ENCODE measurements at places on chromosomes 16 and 17.
A peak's percentile ranks its signal among the peaks of the same experiment; 100 is the strongest.

- DNase-seq = no peak
Measured at GRCh38 chr17:49498029-49498615, 3.0 kb downstream of the NGFR start.

GRCh38 chr16:55499281-55499680 is 9.6 kb upstream of the LPCAT2 start:
- no peak for DNase-seq

- DNase-seq = peak; percentile 78
Measured at GRCh38 chr17:58083491-58084316, 485 bp downstream of the DYNLL2 start.

DNA sequence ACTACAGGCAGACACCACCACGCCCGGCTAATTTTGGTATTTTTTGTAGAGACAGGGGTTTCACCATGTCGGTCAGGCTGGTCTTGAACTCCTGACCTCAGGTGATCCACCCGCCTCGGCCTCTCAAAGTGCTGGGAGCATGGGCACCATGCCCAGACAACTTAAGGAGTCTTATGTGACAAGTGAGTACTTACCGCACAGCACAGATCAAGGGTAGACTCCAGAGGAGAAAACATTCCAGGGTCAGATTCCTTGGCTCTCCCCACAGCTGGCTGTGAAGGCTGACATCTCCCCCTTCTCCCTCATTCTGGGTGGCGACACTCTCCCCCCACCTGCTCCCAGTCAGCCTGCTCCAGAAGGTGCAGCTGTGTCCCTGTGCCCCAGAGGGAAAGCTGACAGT is 10.6 kb downstream of the ZSCAN10 start:
- no peak for DNase-seq

GRCh38 chr17:63476854-63477479 is at the start of gene ACE:
Gene ACE (plus strand): TSS chr17:63477061. CDS start chr17:63477095, 34 bp downstream.
- peak; percentile 68 for DNase-seq

DNA sequence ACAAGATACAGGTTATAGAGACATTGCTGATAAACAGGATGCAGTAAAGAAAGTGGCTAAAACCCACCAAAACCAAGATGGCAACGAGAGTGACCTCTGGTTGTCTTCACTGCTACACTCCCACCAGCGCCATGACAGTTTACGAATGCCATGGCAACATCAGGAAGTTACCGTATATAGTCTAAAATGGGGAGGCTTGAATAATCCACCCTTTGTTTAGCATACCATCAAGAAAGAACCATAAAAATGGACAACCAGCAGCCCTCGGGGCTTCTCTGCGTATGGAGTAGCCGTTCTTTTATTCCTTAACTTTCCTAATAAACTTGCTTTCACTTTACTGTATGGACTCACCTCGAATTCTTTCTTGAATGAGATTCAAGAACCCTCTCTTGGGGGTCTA is 21.7 kb upstream of the CDH13 start:
- no peak for DNase-seq

DNA sequence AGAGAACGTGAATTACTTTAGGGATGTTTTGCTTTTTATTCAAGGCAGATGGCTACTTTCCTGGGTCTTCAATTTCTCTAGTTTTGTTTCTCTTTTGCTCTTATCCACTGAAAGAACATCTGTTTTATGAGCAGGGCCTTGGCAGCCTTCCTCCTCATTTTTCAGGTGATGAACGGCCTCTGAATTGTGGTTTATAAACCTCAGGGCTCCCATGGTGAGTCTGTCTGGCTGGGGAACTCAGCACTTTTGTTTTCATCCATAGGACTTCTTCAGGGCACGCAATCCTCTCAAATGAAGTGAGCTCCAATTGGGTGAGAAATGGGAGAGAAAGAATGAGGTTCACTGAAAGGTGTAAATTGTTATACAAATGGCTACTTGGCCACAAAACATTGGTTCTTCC is 186.4 kb upstream of the ERCC4 start:
- no peak for DNase-seq

DNA sequence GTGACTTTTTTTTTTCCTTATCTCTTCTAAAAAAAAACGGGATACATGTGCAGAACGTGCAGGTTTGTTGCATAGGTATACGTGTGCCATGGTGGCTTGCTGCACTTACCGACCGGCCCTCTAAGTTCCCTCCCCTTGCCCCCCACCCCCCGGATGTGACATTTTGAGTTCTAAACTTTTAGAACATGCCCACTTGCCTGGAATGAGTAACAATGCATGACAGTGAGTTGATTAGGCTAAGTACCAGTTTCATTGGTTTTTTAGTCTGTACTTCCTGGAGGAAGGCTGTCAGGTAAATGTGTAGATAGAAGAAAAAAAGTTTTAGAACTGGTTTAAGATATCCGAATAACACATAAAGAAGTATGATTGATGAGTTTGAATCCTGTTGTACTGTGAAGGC is 4.0 kb downstream of the BPTF start:
- peak; percentile 58 for DNase-seq

- peak; percentile 87 for DNase-seq
Measured at GRCh38 chr16:23949630-23950290, 114.0 kb downstream of the PRKCB start.

GRCh38 chr17:81429821-81430551 is 34.7 kb downstream of the BAHCC1 start:
- no peak for DNase-seq

DNA sequence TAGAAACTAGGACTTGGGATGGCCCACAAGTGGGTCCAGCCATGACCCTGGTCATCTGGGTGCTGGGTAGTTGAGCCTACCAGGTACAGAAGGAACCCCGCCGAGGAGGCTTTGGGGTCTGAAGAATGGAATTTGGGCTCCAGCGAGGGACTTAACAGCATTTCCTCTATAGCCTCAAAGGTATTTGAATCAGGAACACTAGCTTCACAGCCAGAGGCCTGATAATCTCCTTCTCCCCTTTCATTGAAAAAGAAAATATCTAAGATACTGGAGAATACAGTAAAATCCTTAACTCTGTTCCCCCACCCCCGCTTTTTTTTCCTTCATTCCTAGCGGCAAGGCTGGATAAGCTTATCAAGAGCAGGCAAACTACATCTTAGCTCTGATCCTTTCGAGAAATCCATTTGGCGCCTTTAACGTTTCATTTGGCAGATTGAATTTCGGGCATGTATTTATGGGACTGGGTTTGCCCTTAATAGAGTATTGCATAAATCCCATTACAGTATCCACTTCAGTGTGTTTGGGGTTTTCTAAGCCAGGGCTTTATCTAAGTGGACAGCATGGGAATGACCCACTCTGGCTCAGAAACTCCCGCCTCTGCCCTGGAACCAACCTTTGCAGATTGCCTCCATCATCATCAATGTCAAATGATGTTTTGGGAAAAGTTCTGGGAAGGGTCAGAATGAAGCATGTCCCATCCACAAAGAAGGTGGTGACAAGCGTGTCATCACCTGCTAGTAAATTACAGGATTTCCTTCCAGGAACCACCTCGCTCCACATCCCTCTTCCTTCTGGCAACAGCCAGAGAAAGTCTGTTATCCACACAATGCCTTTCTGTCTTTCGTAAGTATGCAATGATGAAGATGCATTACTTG is 36.9 kb downstream of the XYLT1 start:
- DNase-seq = no peak

DNA sequence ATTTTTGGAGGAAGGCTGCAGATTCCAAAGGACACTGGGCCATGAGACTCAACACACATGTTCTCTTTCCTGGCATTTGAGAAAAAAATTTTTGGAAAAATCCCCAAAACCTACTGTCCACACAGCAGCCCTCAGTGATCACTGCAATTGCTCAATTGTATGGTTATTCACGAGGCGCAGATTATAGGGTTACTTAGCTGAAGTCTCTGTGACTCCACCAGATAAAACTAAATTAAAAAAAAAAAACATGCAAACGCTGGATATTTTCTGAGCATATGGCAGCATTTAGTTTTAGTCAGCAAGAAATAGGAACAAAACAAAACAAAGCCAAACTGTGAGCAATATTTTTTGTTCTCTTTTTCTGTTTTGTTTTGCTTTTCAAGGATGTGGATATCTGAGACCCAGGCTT is 83.8 kb upstream of the FAM20A start:
- DNase-seq = no peak

GRCh38 chr17:18076936-18077335 is 10.8 kb upstream of the DRG2 start:
- no peak for DNase-seq

DNA sequence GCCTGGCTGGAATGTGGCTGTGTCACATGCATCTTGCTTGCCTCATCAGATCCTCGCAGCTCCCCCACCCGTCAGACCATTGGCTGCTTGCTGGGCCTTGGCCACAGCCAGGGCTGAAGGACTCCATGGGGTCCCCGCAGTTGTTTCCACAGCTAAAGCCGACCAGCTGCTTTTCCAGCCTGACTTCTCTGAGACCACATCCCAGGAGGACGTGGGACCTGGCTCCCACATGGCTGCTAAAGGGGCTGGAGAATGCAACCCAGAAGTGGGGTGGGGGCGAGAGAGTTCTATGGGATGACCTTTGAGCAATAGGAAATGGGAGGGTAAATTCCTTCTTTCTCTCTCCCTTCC is 193.8 kb downstream of the RAB11FIP4 start:
- DNase-seq = no peak

DNA sequence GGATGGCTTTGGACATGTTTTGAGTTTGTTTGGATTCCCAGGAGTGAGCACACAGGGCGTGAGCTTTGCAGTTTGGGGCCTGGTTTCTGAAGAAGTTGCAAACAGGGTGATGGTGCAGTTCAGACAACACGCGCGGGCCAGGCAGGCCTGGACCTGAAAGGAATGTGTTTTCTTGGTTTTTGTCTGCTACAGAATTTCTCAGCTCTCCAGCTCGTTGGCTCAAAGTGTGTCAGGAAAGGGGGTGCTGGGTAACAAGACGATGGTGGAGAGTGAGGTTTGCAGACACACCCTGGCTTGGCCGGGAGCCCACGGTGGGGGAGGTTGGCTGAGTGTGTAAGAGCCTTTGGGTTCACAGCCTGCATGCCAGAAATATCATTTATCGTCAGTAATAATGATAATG is 82.3 kb downstream of the CMIP start:
- DNase-seq = no peak

DNA sequence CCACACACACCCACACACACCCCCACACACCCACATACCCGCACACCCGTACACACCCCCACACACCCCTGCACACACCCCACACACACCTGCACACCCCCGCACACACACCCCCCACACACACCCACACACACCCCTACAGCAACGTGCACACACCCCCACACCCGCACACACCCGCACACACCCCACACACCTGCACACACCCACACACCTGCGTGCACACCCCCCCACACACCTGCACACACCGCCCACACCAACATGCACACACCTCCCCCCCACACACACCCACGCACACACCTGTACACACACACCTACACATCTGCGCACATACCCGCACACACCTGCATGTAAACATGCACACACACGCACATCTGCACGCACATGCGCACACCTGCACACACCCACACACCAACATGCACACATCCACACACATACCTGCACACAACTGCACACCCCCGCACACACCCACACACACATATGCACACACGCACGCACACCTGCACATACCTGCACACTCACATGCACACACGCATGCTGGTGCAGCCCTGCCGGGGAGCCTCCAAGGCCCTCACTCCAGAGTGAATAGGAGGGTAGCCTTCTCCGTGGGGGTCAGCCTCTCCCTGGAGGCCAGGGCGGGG is 7.5 kb downstream of the ASPSCR1 start:
- no peak for DNase-seq

DNA sequence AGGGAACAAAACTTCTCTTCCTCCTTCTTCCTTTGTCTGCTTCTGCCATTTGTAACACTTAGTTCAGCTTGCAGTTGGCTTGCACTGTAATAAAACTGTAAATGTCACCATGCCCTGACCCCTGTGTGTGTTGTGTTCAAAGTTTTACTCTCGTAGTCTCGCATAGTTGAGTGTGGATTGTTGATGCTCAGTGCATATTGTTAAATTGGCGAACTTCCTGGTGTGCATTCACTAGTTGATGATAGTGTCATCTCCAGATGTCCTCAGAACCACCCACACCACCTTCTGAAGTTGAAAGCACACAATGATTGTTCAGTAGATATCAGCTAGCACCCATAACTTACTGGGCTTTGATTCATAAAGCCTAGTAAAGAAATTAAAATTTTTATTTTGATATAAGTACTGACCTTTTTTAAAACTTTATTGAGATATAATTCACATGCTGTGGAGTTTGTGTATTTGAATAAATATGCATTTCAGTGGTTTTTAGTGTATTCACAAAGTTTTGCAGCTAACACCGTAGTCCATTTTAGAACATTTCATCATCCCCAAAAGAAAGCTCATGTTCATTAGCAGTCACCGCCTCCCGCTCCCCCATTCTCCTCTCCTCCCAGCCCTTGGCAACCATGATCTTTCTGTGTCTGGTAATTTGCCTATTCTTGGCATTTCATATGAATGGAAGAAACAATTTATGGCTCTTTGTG is 25.0 kb downstream of the USP10 start:
- DNase-seq = no peak

DNA sequence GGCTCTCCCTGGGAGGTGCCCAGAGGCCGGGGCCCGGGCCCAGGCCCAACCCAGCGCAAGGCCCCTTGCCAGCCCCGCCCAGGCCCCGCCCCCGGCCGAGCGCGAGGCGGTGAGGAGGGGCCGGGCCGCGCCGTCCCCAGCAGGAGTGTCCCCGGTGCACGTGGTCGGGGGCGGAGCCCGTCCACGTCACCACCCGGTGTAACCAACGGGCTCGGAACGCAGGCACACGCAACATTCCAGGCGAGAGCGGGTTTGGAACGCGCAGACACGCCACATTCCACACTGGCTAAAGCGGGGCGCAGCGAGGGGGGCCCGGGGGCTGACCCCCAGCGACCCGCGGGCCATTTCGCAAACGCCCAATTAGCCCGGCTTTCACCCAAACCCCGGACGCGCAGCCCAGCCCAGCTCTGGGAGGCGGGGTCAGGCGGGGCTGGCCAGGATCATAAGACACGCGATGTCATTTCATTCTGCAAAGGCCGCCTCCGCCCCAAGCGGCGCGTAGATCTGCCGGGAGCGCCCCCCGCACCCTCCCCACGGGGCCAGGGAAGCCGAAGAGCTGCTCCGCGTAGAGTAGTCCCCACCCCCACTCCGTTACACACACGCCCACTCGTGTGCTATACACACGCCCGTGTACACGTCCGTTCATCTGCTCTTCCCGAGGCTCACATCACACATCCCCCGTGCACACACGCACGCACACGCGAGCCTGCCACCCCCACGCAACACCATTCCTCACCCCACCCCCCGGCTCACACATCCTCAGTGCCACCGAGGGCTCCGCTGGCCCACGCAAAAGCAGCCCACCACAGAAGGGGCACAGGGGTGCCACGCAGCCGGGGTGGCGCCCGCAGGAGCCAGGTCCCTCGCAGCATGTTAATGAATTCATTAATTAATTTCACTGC is 1.0 kb downstream of the MNT start:
- peak; percentile 94 for DNase-seq

Data from activated naive CD4-positive, alpha-beta T cell treated with anti-CD3 and anti-CD28 coated beads, Interleukin-2, amount 10 ng/mL, durations not matched to agents 7 days and 5 days (primary cell).